ENCODE measurements at places on chromosomes 16 and 17.
A peak's percentile ranks its signal among the peaks of the same experiment; 100 is the strongest.

- DNase-seq: no peak
These were observed 25.9 kb upstream of the SMURF2 start for GRCh38 chr17:64687961-64688360.

DNA sequence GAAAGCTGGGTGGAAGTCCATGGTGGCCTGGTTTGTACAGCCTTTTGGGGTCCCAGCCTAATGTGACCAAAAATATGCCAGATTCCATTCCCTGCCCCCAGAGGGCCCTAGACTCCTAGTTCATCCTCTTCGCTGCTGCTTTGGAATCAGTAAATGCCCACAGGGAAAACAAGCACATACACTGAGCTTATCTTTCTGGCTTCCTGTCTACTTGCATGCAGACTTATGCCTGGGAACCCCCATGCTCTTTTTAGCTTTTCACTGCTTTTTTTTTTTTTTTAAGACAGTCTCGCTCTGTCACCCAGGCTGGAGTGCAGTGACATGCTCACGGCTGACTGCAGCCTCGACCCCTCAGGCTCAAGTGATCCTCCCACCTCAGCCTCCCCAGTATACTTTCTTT, 6.2 kb upstream of the CD300LG start:
- DNase-seq: no peak

DNA sequence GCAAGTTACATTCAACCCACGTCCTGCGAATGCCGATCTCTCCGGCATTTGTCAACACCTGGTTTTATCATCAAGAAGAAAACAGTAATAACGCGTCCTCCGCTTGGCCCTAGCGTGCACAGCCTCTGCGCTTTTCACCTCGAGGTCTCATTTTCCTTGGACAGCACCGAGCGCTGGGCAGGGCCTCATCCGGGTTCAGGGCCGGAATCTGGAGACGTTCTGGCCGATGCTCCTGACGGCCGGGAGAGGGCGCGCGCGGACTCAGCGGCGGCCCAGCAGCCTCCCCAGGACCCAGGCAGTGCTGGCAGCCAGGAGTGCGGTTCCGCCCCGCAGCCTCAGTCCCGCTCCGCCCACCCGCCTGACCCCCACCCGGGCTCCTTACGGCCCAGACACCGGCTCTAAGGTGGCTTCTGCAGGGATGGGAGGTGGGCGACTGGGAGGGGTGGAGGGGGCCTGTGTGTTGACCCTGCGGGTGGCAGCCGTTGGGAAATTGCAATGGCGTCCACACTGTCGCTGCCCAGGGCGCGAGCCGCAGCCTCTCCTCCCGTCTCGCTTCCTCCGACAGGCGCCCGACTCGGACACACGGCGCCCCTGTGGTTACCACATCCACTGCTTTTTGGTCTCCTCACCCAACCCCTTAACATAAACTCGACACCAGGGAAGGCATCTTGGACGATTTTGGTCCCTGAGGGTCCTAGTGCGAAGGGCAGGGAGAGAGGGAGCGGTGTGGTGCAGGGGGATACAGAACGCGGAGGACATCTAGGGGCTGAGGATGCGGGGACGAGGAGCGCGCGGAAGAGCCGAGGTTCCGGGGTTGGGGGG, 7.4 kb upstream of the FLYWCH1 start:
- peak; percentile 40 for DNase-seq

GRCh38 chr16:77680496-77680895, 41.8 kb upstream of the NUDT7 start:
- no peak for DNase-seq

- DNase-seq: no peak
These were observed 198.4 kb upstream of the SOX9 start for GRCh38 chr17:71922439-71922838.

- no peak for DNase-seq
These were observed 18.2 kb downstream of the ASPSCR1 start for GRCh38 chr17:81995463-81996231.

- no peak for DNase-seq
These were observed 116.8 kb downstream of the SKAP1 start for GRCh38 chr17:48313096-48313755.

DNA sequence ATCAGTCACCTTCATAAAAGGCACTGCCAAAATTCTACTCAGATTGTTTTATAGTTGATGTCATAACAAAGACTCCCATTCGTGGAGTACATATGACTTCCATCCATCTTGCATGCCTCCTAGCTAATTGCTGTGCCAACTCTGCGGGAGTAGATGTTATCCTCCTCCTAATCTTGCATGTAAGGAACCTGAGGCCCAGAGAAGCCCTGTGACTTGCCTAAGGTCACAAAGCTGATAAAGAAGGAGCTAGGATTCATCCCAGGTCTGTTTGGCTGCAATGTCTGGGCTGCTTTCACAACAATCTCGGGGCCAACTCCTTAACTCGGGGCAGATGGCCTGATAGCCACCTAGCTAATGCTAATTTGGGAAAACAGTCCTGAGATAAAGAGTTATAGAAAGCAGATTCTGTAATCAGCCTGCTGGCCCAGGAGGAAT, 87.3 kb downstream of the YPEL2 start:
- DNase-seq: no peak

DNA sequence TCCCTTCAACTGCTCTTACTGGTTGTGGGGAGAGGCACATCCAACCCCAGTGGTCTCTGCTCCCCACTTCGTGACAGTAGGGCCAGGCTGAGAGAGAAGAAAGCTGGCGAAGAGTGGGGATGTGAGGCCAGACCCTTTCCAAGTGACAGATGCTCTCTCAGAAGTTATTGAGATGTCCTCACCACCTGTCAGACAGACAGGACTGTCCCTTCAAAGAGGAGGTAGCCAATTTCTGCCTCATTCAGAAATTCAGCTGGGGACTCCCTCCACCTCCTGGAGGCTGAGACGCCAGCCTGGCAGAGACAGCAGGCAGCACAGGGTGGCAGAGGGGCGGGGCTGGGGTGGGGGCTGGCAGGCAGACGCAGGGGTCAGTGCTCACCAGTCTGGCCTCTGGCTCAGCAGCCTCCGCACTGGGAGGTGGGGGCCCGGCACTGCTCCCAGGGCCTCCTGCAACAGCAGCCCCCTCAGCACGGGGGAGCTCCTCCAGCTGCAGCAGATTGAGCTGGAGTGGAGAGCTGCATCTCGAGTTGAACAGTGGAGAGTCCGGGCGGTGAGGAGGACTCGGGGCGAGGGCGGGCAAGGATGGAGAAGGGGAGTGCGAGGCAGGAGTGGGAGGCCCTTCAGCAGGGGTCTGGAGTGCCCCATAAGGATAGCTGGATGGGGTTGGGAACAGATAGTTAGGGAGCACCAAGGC, 9.2 kb downstream of the PER1 start:
- no peak for DNase-seq

DNA sequence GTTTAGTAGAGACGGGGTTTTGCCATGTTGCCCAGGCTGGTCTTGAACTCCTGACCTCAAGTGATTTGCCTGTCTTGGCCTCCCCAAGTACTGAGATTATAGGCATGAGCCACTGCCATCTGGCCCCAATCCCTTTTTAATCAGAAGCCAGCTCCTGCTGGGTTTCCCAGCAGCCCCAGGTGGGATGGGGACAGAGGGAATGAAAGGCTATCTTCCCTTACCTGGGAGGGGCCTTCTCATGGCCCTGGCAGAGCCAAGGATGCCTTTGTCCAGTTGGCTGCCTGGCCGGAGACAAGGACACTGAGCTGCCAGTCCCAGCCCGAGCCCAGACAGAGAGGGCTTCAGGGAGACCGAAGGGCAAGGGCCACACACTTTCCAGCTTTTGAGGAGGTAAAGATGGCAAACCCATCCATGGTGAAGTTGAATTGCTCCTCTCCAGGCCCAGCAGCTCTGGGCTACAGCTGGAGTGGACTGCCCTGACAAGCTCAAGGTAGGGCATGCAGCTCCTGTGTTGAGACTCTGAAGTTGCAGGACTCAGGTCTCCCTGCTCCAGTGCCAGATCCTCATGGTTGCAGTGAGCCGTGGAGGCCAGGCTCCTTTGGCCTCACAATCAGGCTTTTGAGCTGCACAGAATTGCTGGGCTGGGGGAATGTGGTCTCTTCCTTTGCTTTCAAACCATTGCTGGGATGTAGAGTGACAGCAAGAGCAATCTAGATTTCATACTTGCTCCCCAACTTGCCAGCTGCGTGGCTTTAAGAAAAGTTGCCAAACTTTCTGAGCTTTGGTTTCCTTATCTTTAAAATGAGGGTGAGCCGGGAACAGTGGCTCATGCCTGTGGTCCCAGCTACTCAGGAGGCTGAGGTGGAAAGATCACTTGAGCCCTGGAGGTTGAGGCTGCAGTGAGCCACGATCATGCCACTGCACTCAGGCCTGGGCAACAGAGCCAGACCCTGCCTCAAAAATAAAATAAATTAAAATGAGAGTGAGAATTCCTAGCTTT, 44.5 kb upstream of the IL34 start:
- no peak for DNase-seq

- no peak for DNase-seq
These were observed 78.5 kb downstream of the MRC2 start for GRCh38 chr17:62705778-62706597.

- DNase-seq: no peak
These were observed 16.3 kb downstream of the SLC13A5 start for GRCh38 chr17:6696906-6697305.

DNA sequence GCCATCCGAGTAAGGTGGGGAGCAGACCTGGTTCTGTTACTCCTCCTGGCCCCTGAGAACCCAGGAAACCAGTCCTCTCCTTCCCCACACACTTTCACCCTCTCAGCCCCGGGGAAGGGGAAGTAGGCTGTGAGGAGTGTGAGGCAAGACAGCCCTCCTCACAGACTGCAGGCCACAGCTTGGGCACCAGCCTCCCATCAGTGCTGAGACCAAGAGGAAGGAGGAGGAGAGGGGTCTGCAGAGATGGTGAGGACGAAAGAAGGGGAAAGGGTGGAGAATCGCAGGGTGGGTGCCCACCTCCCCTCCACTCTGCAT, 7.0 kb downstream of the G6PC3 start:
- no peak for DNase-seq

DNA sequence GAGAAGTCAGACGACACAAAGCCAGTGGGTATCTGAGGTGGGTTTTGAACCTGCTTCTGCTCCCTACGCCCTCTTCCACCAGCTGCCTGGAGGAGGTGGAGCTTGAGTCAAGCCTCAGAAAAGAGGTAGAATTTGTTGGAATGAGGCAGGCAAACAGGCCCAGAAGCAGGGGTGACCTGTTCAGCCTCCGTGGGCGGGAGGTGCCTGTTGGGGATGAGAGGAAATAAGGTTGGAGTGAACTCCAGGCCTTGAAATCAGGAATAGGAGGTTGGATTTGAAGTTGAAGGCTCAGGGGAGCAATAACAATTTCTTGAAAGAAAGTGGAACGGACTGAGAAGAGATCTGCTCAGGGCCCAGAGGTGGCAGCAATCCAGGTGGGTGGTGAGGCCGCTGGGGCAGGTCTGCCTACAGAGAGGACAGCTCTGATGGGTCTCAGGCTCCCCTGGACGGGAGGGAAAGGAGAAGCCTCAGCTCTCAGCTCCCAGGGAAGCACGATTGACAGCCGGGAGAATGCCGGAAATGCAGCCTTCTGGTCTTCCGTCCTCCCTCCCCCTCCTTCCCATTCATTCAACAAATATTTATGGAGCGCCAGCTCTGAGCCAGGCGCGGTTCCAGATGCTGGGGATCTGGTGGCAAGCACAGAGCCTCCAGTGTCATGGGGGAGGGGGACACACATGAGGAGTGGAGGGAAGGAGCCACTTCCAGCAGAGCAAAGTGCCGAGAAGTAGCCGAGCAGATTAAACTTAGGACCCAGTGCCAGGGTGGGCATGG, 61.9 kb upstream of the CIBAR2 start:
- peak; percentile 78 for DNase-seq

DNA sequence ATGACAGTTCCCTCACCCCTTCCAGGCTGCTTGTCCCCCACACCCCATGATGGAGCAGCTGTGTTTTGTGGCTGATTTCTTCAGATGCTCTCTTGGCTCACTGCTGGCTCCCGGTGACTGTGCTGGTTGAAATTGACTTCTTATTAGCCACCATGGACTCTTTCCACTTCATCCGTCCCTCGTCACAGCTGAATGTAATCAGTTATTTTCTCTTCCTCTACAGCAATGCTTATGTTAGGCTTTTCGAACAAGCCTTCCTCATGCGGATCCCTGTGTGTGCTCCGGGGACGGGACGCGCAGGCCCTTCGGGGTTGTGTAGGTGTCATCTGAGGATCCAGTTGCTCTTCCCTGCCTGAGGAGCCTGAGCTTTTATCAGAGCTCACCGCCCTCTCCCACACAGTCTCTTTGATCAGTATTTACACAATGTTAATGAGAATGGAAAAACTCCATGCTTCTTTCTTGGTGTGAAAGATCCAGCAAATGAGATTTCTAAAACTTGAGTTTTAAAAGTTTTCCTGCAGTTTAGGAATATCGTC, 87.5 kb downstream of the RPTOR start:
- DNase-seq: no peak

GRCh38 chr17:7237761-7238419, 1.4 kb downstream of the PHF23 start:
- DNase-seq: no peak

DNA sequence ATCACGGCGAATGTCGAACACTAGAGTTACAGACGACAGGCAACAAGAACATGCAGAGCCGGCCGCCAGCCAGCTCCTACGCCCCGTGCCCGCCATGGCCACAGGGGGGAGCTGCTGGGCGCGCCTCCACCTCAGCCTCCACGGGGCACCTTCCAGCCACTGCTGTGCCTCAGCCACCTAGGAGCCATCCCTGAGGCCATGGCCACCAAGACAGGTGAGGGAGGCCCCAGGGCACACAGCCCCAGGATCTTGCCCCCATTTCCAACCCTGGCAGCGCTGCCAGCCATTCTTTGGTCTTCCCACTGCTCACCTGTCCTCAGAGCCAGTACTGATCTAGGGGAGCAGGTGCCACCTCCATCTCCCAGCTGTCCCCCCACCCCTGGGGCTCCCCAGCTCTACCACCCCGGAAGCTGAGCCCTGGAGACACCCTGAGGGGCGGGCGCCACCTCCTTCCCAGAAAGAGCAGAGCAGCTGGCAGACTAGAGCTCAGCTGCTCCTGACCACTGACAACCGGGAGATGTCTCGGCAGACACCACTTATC, 11.8 kb downstream of the GNPTG start:
- peak; percentile 22 for DNase-seq

- DNase-seq: no peak
These were observed 3.1 kb downstream of the PLEKHG4 start for GRCh38 chr16:67282447-67282805.

DNA sequence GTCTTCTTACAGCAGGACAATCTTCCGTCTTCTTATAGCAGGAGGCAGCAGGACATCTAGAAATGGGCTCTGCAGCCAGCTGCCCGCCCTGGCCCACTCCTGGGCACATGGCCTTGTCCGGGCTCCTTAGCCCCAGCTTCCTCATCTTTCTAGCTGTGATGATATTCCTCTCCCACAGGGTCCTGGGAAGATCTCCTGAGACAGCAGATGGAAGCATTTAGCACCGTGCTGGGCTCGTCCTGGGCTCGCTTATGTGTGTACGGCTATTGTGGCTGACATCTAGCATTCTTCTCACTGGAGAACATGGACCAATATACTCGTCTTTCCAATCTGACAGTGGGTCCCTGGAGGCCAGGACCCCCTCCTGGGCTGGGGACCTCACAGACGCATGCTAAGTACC, 48.5 kb downstream of the TIMM22 start:
- no peak for DNase-seq

GRCh38 chr17:79838522-79839274, 542 bp downstream of the CBX4 start:
- no peak for DNase-seq

Measured in NCI-H2029 (cell line).